Frontal cortex (tissue), 4 donors: ENCODE measurements at places on chromosomes 2 and 18.

GRCh38 chr2:136019825-136020224, 34.4 kb upstream of the DARS1 start:
- no peak for DNase-seq

GRCh38 chr2:122139739-122140420, 384.4 kb downstream of the TSN start:
- no peak for DNase-seq

GRCh38 chr2:155218945-155219344, 520.5 kb downstream of the KCNJ3 start:
- no peak for DNase-seq

DNA sequence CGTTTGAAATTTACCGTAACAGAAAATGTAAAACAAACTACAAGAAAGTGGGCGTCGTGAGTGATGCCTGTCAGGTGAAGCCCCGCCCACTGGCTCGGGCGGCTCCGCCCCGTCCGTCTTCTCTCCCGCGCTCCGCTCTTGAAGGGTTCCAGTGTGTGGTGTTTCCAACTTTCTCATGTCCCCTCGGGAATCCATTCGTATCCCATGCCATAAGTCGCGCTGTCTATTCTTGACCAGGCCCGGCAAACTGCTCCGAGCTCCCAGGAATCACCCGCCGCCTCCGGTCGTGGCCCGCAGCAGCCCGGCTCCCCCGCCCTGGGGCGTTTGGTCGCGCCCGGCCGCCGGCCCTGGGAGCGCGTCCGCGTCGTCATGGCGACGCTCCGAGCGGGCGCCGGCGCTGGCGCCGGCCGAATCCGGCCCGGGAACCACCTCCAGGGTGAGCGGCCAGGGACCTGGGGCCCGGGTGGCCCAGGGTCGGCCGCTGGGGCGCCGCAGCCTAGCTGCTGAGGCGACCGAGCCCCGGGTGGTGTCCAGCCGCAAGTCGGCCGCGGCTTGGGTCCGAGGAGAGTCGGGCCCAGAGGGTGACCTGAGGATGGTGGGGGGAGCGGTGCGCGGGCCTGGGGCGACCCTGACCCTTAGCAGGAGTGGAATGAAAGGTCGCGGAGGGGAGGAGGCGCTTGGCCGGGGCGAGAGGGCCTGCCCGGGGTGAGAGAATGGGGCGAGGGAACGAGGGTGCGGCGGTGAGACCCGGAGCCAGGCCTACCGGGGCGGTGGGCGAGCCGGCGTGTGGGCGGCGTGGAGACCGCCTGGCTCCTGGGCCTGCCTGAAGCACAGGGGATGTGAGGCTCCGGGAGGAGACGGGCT, at the start of gene CFAP221:
TSS of gene CFAP221 (plus strand) at position 375 of the 864 bp plus-strand sequence. CDS start 1,683 bp downstream, outside the sequence.
- peak; percentile 86 for DNase-seq

DNA sequence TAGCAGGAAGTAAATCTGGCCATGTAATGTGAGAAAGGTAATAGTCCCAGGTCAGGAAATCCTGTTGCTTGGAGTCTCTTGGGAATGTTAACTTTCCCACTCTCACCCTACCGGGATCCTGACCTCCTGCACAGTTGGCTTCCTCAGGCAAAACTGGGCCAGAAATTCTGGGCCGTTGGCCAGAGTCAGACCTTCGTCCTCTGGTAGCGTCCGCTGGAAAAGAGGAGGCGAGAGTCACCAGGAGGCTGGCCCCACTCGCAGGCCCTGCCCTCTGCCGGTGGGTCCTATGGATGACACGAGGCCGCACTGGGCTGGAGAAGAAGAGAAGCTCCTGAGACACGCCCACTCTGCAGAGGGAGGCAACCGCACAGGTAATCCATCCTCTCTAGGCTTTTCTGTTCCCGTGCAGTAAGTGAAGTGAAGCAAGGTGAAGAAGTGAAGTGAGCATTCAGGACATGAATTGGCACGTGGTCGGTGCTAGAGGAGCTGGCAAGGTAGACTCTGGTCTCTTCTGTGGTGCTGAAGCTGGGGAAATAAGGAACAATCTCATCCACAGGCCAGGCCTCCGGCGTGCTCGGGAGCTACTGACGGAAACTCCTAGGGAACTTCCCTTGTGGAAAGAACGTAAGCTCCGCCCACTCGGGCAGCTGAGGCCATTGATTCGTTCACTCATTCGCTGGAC, 182.7 kb upstream of the GLI2 start:
- peak; percentile 55 for DNase-seq

GRCh38 chr2:20676353-20677215, 9.6 kb downstream of the GDF7 start:
- no peak for DNase-seq
